ENCODE measurements at places on chromosomes 6 and 20.

DNA sequence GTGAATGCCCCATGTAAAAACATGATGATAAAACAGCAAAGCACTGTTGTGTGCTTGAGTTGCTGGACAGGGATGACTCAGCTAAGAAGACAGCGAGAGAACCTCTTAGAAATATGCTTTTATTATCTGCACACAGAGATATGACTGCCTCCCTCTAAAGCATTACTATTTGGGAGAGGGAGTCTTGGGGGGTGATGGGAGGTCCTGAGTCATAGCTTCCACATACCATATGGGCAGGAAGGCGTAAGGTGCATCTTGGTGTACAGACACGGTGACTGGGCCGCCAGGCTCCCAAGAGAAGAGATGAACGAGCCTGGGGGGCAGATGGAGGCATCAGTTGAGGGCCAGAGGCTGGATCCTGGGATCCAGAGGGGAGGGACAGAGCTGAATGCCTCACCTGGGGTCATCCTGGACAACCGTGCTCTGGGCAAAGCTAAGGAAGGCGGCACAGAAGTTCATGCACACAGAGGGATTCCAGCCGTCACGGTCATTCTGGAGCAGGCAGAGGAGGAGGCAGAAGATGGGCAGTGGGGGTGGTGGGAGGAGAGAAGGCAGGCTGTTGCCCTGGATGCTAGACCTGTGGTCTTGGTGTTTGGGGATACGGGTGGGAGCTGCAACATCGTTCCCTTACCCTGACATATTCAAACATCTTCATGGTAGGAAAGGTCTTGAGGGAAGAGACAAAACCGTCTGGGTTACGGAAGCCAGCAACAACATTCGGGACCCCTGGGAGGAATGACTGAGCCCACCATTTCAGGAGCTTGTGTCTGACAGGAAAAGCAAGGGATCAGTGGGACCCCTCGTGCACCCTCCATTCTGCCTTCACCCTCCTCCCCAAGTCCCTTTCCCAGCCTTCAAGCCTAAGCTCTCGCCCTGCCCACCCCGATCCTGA is 2.0 kb downstream of the DXO start:
- DNase-seq = no peak

GRCh38 chr6:109009962-109010704 is 84.5 kb downstream of the SESN1 start:
- DNase-seq = no peak

DNA sequence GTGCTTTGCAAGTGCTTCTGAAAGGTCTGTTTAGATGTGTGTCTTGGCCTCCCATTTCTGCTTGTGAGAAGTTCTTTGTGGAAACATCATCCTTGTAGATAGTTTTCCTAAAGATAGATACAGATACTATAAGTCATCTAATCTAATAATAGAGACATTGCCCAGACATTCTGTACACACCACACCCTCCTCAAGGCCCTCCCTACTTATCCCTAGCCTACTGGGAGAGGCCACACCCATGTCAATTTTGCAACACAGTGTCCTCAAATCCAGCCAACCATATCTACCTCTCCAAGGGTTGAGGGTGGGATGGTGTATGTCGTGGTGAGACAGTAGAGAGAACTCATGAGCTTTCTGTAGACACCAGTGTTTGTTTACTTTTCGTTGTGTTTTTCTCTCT is 6.2 kb downstream of the KDM1B start:
- no peak for DNase-seq

- DNase-seq = no peak
Observed at GRCh38 chr6:74631564-74631963, 574.3 kb downstream of the COL12A1 start.
